NCI-H187 (cell line): ENCODE measurements at places on chromosomes 13 and 19.

- no peak for DNase-seq
Measured at GRCh38 chr13:29918845-29919244, 68.4 kb upstream of the UBL3 start.

DNA sequence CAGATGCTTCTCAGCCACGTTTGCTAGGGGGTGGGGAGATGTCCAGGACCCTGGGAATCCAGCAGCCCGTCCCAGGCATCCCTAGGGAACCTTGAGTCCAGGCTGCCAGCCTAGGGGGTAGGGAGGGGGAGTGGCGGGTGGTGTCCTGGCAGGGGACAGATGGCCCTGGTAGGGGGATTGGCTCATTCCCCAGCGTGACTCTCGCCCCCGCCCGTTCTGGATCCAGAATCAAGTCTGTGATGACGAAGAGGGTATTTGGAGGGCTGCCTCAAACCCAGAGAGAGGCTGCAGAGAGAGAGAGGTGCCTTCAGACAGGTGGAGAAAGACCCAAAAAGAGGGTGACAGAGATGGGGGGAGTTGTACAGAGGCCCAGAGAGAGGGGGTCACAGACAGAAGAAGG is 4.1 kb downstream of the SLC17A7 start:
- no peak for DNase-seq

DNA sequence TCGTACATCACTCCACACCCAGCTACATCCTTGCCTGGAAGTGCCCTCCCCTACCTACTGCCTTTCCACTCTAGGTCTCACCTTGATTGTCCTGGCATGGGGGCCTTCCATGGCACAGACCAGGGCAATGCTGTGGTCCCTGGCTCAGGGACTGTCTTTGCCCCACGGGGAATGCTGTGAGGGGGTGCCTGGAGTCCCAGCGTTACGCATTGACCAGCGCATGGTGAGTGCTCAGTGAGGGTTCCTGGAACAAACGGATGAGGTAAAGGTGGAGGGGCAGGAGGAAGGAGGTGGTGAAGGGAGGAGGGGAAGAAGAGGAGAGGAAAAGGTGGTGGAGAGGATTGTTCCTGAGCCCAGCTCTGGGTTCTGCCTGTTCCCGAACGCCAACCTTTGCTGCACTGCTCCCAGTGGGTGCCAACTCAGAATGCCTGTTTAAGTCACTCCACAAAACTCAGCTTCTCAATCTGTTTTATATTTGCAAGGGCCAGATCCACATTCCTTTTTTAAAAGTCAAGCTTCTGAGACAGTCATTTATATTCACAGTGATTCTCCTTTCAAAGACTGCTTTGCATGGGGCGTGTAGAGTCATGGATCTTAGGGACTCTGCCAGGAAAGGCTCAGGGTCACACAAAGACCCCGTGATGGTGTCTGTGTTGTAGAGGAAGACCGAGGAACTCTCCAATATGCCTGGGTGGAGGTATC is 40.8 kb downstream of the CHST8 start:
- no peak for DNase-seq

- DNase-seq: no peak
Measured at GRCh38 chr13:111927181-111927540, 139.8 kb upstream of the SOX1 start.

- DNase-seq: no peak
Measured at GRCh38 chr19:29690842-29691241, 24.2 kb downstream of the C19orf12 start.

- no peak for DNase-seq
Measured at GRCh38 chr19:54484451-54484850, 11.4 kb upstream of the CDC42EP5 start.

DNA sequence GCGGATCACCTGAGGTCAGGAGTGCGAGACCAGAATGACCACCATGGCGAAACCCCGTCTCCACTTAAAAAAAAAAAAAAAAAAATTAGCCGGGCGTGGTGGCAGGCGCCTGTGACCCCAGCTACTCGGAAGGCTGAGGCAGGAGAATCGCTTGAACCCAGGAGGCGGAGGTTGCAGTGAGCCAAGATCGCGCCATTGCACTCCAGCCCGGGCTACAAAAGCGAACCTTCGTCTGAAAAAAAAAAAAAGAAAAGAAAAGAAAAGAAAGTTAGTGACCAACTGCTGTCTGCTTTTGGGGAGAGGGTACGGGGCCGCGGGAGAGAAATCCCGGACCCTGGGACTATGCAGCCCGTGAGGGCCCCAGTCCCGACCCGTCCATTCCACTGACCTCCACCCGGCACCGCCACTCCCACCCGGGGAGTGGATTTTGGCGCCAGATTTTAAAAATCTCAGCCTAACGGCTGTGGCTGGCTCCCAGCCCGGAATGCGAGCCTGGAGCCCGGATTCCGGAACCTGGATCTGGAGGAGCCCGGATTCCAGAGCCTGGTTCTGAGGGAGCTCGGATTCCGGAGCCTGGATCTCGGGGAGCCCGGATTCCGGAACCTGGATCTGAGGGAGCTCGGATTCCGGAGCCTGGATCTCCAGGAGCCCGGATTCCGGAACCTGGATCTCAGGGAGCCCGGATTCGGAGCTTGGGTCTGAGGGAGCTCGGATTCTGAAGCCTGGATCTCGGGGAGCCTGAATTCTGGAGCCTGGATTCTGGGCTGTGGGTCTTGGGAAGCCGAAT is 6.1 kb upstream of the LMNB2 start:
- peak; percentile 86 for DNase-seq

DNA sequence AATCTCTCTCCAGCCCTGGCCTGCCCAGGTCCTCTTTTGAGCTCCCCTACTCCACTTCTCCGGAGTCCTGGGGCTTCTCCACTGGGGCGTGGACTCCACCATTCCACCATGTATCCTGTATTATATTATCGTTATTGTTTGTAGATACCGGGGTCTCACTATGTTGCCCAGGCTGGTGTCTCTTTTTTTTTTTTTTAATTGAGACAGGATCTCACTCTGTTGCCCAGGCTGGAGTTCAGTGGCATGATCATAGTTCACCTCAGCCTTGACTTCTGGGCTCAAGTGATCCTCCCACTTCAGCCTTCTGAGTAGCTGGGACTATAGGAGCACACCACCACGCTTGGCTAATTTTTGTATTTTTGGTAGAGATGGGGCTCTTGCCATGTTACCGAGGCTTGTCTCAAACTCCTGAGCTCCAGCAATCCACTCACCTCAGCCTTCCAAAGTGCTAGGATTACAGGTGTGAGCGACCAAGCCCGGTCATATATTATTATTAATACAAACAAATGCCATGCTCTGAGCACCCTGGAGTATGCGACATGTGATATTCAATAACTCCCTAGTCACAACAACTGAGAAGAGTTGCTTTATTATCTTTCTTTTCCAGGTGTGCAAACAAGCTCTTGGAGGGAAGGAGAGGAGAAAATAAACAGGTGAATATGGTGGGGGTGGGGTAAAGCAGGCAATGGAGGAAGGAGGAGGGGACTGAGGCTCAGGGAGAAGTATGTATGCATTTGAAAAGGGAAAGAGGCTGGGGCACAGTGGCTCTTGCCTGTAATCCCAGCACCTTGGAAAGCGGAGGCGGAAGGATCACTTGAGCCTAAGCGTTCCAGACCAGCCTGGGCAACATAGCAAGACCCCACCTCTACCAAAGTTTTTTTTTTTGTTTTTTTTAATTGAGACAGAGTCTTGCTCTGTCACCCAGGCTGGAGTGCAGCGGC is 2.8 kb upstream of the CERS4 start:
- DNase-seq: peak; percentile 60

GRCh38 chr13:93039131-93039530 is 187.5 kb upstream of the GPC6 start:
- no peak for DNase-seq

- no peak for DNase-seq
Measured at GRCh38 chr13:67353941-67354340, 123.8 kb upstream of the PCDH9 start.

DNA sequence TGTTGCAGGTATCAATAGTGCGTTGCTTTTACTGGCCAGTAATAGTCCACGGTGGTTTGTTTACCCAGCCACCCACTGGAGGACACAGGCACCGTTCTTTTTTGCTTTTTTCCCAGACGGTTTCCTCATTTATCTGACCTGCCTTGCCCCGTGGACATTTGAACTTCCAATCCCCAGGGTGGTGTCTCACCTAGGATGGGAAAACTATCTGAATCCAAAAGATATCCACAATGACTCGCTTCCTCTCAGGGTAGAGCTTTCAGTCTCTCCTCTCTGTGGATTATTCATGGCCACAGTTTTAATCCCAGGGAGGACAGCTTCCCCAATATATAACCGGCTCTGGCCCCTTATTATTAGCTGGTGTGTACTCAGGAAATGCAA is 170.8 kb downstream of the FOXO1 start:
- no peak for DNase-seq

DNA sequence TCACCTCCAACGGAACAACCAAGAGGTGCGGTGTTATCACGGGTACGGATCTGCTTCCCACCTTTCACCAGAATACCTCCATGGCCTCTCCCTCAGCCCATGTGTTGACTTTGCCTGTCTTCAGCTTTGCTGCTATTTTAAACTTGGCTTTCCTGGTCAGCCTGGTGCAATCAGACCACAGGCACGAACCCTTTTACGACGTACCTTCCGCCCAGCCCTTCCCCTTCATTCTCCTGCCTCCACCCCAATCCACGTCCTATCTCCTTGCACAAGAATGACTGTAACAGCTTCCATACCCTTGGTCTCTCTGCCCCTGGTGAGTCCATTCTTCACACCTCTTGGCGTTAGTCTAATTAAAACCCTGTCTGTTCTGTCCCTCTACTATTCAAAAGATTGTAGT is 431.7 kb downstream of the EFNB2 start:
- DNase-seq: no peak

DNA sequence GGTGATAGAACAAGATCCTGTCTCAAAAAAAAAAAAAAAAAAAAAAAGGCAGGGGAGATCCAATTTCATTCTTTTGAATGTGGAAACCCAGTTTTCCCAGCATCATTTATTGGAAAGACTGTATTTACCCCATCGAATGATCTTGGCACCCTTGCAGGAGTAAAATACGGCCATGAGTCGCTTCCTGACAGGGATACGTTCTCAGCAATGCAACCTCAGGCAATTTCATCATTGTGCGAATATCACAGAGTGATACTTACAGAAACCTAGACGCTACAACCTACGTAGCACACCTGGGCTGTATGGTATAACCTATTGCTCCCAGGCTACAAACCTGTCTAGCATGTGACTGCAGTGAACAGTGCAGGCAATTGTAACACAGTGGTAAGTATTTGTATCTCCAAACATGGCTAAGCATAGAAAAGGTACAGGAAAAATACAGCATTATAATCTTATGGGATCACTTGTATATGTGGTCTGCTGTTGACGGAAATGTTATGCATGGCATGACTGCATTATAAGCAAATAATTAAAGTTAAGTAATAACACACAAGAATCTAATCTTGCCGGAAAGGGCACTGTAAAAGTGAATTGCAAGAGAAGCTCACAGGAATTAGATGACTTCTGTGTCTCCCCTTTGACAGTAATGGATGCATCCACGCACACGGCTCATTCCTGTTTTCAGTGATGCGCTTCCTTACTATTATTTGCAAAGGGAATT is 24.1 kb downstream of the RFX2 start:
- no peak for DNase-seq

- no peak for DNase-seq
Measured at GRCh38 chr19:22515435-22515834, 93.3 kb upstream of the ZNF98 start.

GRCh38 chr19:48728911-48729664 is 9.6 kb upstream of the MAMSTR start:
- DNase-seq: no peak

- DNase-seq: no peak
Measured at GRCh38 chr19:48216933-48217332, 38.8 kb downstream of the CARD8 start.

DNA sequence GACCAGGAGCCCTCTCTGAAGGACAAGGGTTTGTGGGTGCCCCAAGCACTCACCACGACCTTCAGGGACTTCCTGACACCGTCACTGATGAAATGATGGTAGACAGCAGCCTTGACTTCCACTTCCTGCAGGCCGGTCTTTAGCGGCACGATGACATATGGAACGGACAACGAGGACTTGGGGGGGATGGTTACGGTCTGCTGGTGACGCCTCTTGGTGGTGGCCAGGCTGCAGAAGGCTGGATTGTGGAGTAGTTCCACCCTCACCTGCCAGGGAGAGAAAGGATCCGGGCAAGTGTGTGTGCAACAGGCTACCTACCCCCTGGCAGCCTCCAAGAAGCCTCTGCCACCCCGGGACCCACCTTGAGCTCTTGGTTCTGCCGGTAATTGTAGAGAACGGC is 23.2 kb downstream of the C3 start:
- no peak for DNase-seq

- no peak for DNase-seq
Measured at GRCh38 chr19:38276942-38277517, 12.7 kb downstream of the SPINT2 start.

GRCh38 chr13:30551189-30551588 is 66.5 kb upstream of the USPL1 start:
- no peak for DNase-seq

DNA sequence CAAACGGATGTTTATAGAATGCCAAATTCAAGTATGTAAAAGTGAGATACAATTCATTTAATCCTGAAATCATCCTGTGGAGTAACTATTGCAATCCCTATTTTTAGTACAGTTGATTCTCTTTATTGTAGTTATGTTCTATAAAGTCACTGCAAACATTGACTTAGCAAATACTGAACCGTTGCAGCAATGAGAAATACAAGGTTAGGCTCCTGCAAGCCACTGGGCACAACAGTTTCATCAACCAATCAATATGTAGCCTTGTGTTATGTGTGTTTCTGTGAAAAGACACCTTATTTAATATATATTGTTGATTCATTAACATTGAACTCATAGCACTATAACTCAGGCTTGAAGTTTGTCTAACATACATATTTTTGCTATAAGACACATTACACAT is 174.4 kb downstream of the DCT start:
- no peak for DNase-seq

DNA sequence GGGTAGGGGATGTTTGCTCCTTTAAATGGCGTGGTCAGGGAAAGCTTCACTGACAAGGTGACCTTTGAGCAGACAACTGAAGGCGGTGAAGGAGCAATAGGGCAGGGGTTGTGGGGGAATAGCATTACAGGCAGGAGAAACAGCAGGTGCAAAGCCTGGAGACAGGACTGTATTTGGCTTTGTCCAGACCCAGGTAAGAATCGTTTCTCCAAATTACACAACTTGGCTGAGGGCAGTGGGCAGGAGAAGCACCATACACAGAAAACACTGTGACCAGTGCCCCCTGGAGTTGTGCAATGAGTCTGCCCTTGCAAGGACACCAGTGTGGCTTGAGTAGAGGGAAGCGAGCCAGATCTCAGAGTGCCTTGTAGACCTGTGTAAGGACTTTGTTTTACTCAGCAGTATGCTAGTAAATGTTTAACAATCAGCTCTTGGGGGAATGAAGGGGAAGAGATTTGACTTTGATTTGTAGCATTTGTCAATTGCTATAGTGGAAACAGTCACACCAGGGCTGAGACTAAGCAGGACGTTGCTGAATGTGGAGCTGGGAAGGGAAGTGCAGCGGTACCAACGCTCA is 360.0 kb downstream of the DCT start:
- no peak for DNase-seq

DNA sequence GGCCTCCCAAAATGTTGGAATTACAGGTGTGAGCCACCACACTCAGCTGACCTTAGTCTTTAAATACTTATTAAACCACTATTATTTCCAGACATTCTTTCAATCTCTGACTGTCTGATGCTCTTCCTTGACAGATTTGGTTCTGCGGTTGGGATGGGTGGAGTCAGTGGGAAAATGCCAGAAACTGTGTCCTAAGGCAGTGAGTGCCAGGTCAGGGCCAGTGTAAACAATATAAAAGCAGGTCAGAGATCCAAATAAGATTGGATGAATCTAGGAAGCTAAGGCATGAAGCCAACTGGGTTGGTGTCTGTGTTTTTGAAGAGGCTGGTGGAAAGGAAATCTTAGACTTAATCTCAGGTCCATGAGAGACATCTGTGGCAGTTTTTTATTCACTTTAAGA is 74.7 kb downstream of the KLF5 start:
- DNase-seq: no peak
